Lower lobe of right lung (tissue), 2 donors: ENCODE measurements at places on chromosomes 3 and 15.

DNA sequence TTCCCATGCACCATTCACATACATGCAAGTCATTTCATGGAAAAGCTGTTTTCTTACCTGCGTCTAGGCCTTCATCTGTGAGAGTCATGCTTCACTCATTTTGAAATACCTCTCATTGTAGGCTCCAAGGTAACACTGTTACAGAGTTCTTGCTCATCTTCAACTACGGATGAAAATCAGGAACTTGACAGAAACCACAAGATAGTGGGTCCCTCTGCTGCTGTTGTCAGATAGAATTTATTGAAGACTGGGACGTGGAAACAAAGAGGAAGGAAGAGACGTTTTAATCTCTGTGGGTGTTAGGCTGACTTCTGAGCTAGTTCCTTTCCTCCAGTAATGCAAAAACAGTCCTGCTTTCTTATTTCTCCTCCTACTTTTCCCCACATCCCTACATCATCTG is at the start of gene P2RY14:
P2RY14 (minus strand) TSS at position 313 of the 400 bp plus-strand sequence. CDS start 64,226 bp downstream, outside the sequence.
- DNase-seq = no peak

GRCh38 chr15:54859982-54860381 is 336.8 kb downstream of the RSL24D1 start:
- DNase-seq = no peak

DNA sequence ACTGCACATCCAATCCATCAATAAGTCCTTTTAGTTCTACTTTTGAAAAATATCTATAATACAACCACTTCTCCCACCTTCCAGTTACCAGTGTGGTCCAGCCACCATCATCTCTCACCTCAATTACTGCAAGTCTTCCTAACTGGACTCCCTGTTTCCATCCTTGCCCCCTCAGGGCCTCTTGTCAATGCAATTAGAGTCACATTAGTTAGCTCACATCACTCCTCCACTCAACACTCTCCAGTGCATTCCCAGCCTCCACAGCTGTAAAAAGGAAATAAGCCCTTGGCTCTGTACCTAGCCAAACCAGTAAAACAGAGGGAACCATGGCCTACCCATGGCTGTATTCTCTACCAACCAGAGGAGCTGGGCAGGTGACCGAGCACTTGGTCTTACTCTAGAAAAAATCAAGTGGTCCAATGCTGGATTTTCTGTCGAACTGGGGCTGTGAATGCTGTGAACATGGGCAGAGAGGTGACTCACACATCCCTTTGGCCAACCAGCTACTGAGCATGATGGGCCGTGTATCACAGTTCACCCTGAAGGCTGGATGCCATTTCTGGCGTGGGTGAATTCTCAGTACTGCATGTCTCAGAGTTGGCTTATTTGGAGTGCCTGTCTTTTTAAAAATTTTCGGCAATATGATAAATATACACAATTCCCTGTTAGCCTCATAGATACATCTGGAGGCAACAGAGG is 62.5 kb upstream of the C15orf61 start:
- DNase-seq = no peak

- DNase-seq = no peak
Observed at GRCh38 chr3:4514916-4515315, 21.8 kb downstream of the ITPR1 start.

- DNase-seq = no peak
Observed at GRCh38 chr3:14133188-14133800, 8.4 kb downstream of the TMEM43 start.

DNA sequence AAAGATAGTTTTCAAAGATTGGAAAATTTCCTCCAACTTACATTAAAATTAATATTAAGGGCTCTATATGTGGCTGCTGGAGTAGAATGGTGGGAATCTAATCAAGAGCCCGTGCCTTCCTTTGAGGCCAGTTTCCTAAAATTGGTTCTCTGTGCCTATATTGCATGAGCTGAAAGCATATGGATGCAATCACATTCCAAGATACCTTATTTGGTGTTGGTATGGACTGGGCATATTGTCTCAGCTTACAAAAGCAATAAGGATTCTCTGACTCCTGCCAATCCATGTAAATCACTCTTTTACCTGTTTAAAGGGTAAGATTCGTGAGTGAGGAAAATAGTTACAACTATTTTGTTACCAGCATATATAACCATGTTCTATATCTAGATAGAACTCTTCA is 111.6 kb downstream of the GREM1 start:
- no peak for DNase-seq

- no peak for DNase-seq
Observed at GRCh38 chr3:79204351-79204750, 563.4 kb downstream of the ROBO1 start.

- DNase-seq = no peak
Observed at GRCh38 chr3:8095724-8096123, 405.9 kb upstream of the LMCD1 start.

DNA sequence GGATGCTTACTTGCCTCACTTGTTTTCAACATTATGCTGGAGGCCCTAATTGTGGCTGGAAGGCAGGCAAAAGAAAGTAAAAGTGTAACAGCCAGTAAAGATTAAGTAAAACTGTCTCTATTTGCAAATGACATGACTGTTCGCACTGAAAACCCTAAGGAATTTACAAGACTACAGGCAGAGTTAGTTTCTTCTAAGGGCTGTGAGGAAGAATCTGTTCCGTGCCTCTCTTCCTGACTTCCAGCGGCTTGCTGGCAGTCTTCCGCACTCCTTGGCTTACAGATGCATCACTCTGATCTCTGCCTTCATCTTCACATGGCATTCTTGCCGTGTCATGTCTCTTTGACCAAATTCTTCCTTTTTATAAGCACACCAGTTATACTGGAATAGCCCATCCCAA is 86.1 kb downstream of the DLG1 start:
- DNase-seq = no peak
